Dermis microvascular lymphatic vessel endothelial cell (primary cell): ENCODE measurements at places on chromosomes 7 and 10.
A peak's percentile ranks its signal among the peaks of the same experiment; 100 is the strongest.

- DNase-seq = no peak
Observed at GRCh38 chr7:158329014-158329610, 258.5 kb downstream of the PTPRN2 start.

GRCh38 chr7:135929722-135930141 lies 47.4 kb downstream of the MTPN start:
- DNase-seq = peak; percentile 19

- DNase-seq = no peak
Observed at GRCh38 chr7:69598487-69599285, 411 bp downstream of the AUTS2 start.

DNA sequence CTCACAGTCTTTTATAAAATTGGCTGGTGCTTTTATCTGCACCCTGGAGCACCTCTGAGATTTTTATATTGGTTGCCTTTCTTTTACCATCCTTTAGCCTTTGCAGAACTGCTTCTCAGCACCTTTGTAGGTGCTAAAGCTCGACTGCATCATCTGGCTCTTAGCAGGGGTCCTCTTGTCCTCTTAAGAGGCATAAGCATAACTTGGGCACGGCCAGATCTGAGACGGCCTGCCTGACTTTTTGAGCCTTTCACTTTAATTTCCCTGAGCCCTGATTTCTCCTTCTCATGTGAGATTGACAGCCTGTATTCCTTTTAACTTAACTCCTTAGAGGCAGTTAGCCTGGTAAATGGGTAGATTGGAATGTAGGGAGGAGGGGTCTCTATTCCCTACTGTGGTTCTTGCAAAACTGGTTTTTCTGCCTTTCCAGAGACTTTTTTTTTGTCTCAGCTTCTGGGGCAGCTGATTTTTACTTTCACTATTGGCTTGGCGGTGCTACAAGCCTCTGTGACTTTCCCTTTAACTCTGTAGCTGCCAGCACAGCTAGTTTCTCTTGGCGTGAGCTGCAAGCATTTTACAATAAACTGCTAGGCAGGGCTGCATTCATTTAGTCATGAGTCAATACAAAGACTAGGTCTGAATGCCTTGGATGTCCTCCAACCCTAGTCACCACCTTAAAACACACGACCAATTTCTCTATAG lies 24.0 kb downstream of the ZPBP start:
- peak; percentile 20 for DNase-seq

GRCh38 chr10:46299536-46300369 lies 13.0 kb downstream of the ANTXRL start:
- no peak for DNase-seq

GRCh38 chr10:60669501-60669900 lies 108.8 kb upstream of the CDK1 start:
- DNase-seq = no peak
